ENCODE measurements at places on chromosomes 5 and 9.

GRCh38 chr9:113223963-113224362 lies 2.6 kb downstream of the SLC31A1 start:
- no peak for DNase-seq
- H3K27me3 ChIP-seq = no peaks in the 10 kb centered on the region
- H3K36me3 ChIP-seq = peaks cover 6% of the 10 kb centered on the region
- no peak overlapping the region for H3K4me3 ChIP-seq
- H3K27ac ChIP-seq = no peak overlapping the region

- peaks cover 14% of the 10 kb centered on the region for H3K4me1 ChIP-seq
- no peaks in the 10 kb centered on the region for H3K36me3 ChIP-seq
- no peak overlapping the region for H3K4me3 ChIP-seq
- peaks cover 1% of the 10 kb centered on the region for H3K27me3 ChIP-seq
- no peak overlapping the region for H3K27ac ChIP-seq
These were observed 151.3 kb upstream of the IRX2 start for GRCh38 chr5:2902742-2903297.

GRCh38 chr9:90499761-90500160 lies 142.9 kb downstream of the DIRAS2 start:
- no peaks in the 10 kb centered on the region for H3K36me3 ChIP-seq
- no peak overlapping the region for H3K27ac ChIP-seq
- no peak for DNase-seq
- no peak overlapping the region for H3K4me3 ChIP-seq

GRCh38 chr9:35783418-35783817 lies 8.0 kb upstream of the NPR2 start:
- no peak overlapping the region for H3K4me3 ChIP-seq
- H3K36me3 ChIP-seq = peaks cover 17% of the 10 kb centered on the region
- DNase-seq = no peak
- no peak overlapping the region for H3K27ac ChIP-seq

GRCh38 chr5:134525683-134526482 lies 413 bp downstream of the JADE2 start:
- DNase-seq = peak; percentile 77
- H3K4me1 ChIP-seq = peaks cover 19% of the 10 kb centered on the region
- H3K27me3 ChIP-seq = peaks cover 4% of the 10 kb centered on the region
- peak overlapping the region; percentile 97 for H3K27ac ChIP-seq
- H3K36me3 ChIP-seq = no peaks in the 10 kb centered on the region
- H3K4me3 ChIP-seq = peak overlapping the region; percentile 94

- no peaks in the 10 kb centered on the region for H3K36me3 ChIP-seq
- no peaks in the 10 kb centered on the region for H3K27me3 ChIP-seq
- no peak for DNase-seq
- H3K27ac ChIP-seq = no peak overlapping the region
- no peak overlapping the region for H3K4me3 ChIP-seq
- H3K4me1 ChIP-seq = peaks cover 5% of the 10 kb centered on the region
These were observed 155.3 kb downstream of the ADAMTS12 start for GRCh38 chr5:33736510-33736909.

- no peak for DNase-seq
- H3K4me3 ChIP-seq = no peak overlapping the region
- H3K4me1 ChIP-seq = peaks cover 18% of the 10 kb centered on the region
- no peaks in the 10 kb centered on the region for H3K36me3 ChIP-seq
- H3K27me3 ChIP-seq = peaks cover 5% of the 10 kb centered on the region
These were observed 74.5 kb downstream of the PTCD2 start for GRCh38 chr5:72394688-72395087.

DNA sequence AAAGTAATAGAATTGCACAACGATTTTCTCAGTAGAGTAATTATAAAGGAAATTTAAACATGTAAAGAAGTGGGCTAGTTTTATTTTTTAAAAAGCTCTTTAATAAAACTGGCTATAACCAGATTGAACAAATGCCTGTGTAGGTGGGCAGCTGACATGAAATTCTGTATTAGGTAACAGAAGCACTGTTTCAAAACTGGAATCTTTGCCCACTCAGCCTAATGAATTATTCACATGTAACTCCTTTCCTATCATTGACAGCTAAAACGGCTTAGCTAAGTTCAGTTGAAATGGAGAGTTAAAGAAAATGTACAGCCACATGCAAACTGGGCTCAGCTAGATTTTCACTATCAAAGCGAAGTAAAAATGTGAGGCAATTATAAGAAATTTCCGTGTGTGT lies 1300.1 kb upstream of the ACO1 start:
- H3K4me1 ChIP-seq = no peaks in the 10 kb centered on the region
- no peak overlapping the region for H3K27ac ChIP-seq
- H3K27me3 ChIP-seq = peaks cover 6% of the 10 kb centered on the region
- no peak for DNase-seq

DNA sequence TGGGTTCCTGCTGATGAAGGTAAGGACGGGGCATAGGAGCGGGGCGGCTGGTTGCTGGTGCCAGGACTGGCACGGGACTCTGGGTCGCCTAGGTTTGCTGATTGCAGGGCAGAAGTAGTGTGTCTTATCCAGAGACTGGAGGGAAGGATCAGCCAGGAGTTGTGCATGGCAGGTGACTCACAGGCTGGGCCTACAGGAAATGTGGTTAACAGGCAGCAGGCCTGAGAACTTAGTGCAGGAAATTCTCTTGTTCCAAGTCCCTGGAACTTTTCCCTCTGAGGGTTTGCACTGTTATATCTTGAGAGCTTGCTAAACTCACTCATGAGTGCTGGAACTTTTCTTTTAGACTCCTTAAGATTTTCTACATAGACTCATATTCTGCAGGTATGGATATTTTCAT lies 95.1 kb downstream of the ANXA2R start:
- H3K27ac ChIP-seq = no peak overlapping the region
- H3K4me1 ChIP-seq = no peaks in the 10 kb centered on the region
- no peaks in the 10 kb centered on the region for H3K36me3 ChIP-seq
- DNase-seq = no peak
- peaks cover 31% of the 10 kb centered on the region for H3K27me3 ChIP-seq
- H3K4me3 ChIP-seq = no peak overlapping the region

GRCh38 chr9:30579810-30580209 lies 1804.6 kb upstream of the ACO1 start:
- no peak for DNase-seq
- no peak overlapping the region for H3K4me3 ChIP-seq
- no peaks in the 10 kb centered on the region for H3K4me1 ChIP-seq
- no peak overlapping the region for H3K27ac ChIP-seq
- no peaks in the 10 kb centered on the region for H3K36me3 ChIP-seq

- peaks cover 6% of the 10 kb centered on the region for H3K4me1 ChIP-seq
- H3K36me3 ChIP-seq = no peaks in the 10 kb centered on the region
- H3K27ac ChIP-seq = no peak overlapping the region
These were observed 176.5 kb downstream of the HSPA4 start for GRCh38 chr5:133228316-133228715.

GRCh38 chr5:161847447-161847846 lies 473 bp upstream of the GABRA1 start:
- H3K27ac ChIP-seq = no peak overlapping the region
- H3K4me3 ChIP-seq = no peak overlapping the region
- H3K27me3 ChIP-seq = peaks cover 61% of the 10 kb centered on the region
- no peaks in the 10 kb centered on the region for H3K36me3 ChIP-seq

DNA sequence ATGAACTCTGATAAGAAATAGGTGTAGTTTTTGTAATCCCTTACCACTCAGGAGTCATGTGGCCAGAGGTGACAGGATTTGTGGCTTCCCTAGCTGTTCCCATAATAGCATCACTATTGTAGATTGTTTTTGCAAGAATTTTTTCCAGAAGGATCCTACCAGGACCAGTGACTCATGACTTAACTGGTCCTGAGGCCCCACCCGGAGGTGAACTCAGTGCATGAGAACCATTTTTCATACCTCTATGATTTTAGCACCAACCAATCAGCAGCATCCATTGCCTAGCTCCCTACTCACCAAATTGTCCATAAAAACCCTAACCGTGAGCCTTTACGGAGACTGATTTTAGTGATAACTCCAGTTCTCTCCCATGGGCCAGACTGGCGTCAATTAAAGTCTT lies 484.8 kb downstream of the PSAT1 start:
- no peaks in the 10 kb centered on the region for H3K27me3 ChIP-seq
- H3K36me3 ChIP-seq = no peaks in the 10 kb centered on the region
- DNase-seq = no peak
- no peak overlapping the region for H3K4me3 ChIP-seq
- peaks cover 14% of the 10 kb centered on the region for H3K4me1 ChIP-seq

- no peaks in the 10 kb centered on the region for H3K27me3 ChIP-seq
- H3K4me1 ChIP-seq = peaks cover 2% of the 10 kb centered on the region
- H3K27ac ChIP-seq = no peak overlapping the region
These were observed 87.3 kb upstream of the SLC44A1 start for GRCh38 chr9:105157171-105157583.

DNA sequence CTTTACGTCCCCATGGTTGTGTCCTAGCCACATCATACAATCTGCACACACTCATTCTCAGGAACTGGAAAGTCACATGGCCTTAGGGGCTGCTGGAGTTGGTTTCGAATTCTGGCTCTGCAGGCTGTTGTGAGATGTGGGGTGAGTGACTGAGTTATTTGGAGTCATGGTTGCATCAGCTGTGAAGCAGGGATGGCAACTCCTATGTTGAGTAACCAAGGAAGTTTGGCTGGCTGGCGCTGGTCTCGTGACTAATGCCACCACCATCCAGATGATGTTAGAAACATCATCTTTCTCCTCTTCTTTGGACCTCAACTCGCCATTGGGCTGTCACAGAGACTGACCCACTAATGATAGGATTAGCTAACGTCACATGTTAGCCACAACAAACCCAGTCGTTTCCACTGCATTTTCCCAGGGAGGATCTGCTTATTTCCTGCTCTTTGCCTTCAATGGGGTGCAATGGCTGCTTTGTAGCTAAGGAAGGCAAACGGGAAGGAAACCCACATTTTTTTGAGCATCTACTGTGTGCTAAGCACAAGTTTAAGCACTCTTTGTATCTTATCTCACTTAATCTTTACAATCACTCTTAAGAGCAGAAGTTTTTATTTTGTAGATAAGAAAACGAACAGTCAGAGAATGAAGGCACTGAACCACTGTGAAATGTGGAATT lies 78.1 kb upstream of the UBTD2 start:
- no peak overlapping the region for H3K27ac ChIP-seq
- H3K36me3 ChIP-seq = peaks cover 58% of the 10 kb centered on the region
- H3K4me3 ChIP-seq = no peak overlapping the region
- H3K27me3 ChIP-seq = no peaks in the 10 kb centered on the region
- no peak for DNase-seq

DNA sequence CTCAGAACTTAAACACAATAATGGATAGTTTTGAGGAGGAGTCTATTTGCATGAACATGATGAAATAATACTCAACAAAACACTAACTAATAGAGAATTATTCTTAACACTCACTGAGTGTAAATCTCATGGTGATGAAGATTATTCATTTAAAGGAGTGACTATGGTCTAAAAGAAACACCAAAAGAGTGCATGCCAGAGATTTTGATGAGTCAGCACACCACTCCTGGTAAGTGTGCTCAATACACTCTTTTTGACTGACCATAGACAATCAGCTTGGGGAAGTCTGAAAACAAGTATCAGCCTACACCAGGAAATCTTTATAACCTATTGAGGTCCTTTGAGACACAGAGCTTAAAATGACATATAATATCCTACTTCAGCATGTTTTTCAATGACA lies 6.8 kb upstream of the FST start:
- DNase-seq = no peak
- H3K27me3 ChIP-seq = peaks cover 19% of the 10 kb centered on the region
- H3K4me1 ChIP-seq = peaks cover 3% of the 10 kb centered on the region
- H3K4me3 ChIP-seq = no peak overlapping the region
- no peaks in the 10 kb centered on the region for H3K36me3 ChIP-seq

DNA sequence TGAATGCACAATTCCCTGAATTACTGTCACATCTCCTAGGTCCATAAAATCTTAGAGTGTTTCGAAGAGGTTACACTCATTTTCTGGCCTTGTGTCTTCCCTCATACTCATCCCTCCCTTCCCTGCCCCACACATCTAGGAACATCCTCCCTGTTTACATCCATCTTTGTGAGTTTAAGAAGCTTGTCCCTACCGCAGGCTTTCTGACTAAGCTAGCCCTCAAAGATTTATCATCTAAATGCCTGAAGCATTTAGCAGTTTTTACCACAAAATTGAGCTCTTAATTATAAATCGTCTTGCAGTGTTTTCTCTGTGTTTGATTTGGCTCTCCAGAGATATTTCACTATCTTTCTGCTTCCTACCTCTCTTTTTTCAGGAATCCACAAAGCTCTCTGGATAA lies 374.8 kb downstream of the KIAA0825 start:
- no peak for DNase-seq
- H3K4me3 ChIP-seq = no peak overlapping the region

DNA sequence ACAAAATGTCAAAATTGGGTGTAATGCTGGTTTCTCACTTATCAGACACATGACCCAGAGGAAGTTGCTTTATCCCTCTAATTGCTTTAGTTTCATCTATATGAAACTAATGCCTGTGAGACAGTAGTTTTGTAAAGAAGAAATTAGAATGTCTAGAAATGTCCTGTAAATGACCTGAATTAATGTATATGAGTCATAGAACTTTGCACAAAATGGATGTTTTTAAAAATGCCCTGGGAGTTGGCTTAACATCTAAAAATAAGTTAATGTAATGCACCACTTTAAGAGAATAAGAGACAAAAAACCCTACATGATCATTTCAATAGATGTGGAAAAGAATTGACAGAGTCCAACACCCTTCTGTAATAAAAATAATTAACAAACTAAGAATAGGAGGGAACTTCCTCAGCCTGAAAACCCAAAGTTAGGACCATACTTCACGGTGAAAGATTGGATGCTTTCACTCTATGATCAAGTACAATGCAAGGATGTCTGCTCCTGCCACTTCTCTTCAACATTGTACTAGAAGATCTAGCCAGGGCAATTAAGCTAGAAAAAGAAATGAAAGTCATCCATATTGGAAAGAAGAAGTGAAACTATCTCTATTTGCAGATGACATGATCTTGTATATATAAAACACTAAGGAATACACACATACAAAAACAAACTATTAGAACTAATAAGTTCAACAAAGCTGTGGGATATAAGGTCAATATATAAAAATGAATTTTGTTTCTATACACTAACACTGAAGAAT lies 117.9 kb downstream of the MELK start:
- no peaks in the 10 kb centered on the region for H3K36me3 ChIP-seq
- no peak for DNase-seq
- H3K27me3 ChIP-seq = peaks cover 8% of the 10 kb centered on the region
- H3K4me3 ChIP-seq = no peak overlapping the region

DNA sequence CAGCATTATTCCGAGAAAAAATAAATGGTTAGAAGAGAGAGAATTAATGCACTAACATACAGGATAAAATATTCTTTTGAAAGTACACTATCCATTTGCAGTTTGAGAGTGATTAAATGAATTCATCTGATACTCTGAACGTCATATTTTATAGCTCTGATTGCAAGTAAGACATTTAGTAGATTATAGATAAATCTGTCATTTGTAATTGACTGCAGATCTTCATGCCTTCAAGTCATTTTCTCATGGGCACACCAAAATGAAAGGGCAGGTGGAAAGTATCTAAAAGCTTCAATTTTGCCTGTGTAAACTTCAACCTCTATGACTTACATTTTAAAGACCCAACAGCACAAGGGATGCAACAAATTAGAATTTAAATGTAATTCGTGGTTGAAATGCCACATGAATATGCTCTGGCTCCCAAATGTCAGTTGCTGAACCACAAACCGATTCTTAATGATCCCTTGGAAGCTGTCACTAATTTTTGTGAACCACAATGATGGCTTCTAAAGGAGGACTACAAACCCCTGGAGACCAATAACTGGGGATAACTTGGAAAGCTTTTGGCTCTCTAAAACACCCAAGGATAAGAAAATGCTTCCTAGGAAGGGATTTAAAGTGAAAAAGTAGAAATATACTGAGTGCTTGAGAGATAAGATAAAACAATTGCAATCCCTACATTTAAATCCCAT lies 3.9 kb downstream of the TYRP1 start:
- H3K4me3 ChIP-seq = no peak overlapping the region
- peak overlapping the region; percentile 87 for H3K27ac ChIP-seq
- no peaks in the 10 kb centered on the region for H3K27me3 ChIP-seq
- no peaks in the 10 kb centered on the region for H3K36me3 ChIP-seq
- H3K4me1 ChIP-seq = peaks cover 53% of the 10 kb centered on the region
